Lung (tissue), 17 donors: ENCODE measurements at places on chromosomes 5 and 9. TPM values are rescaled to one million over a fixed set of nuclear protein-coding genes. Genes with fewer than 3 reads are reported as not detected.

F2RL2 gene
- total RNA-seq, result 0.80 TPM

GRCh38 chr5:37717613-37718431, 122.0 kb downstream of the GDNF start:
- peaks cover 9% of the 10 kb centered on the region for H3K36me3 ChIP-seq
- H3K4me1 ChIP-seq, result peaks cover 2% of the 10 kb centered on the region
- H3K27me3 ChIP-seq, result no peaks in the 10 kb centered on the region
- peak overlapping the region; percentile 59 for H3K27ac ChIP-seq
- H3K4me3 ChIP-seq, result no peak overlapping the region

GRCh38 chr9:102038006-102038405, 299.6 kb upstream of the GRIN3A start:
- H3K27ac ChIP-seq, result no peak overlapping the region
- no peaks in the 10 kb centered on the region for H3K36me3 ChIP-seq
- H3K27me3 ChIP-seq, result no peaks in the 10 kb centered on the region

- no peaks in the 10 kb centered on the region for H3K4me1 ChIP-seq
- no peak overlapping the region for H3K27ac ChIP-seq
- H3K4me3 ChIP-seq, result no peak overlapping the region
- H3K27me3 ChIP-seq, result no peaks in the 10 kb centered on the region
These were observed 441.5 kb downstream of the DNAH5 start for GRCh38 chr5:13503017-13503416.

GRCh38 chr5:106854105-106854687, 816.5 kb downstream of the EFNA5 start:
- no peak overlapping the region for H3K27ac ChIP-seq
- no peaks in the 10 kb centered on the region for H3K27me3 ChIP-seq
- no peaks in the 10 kb centered on the region for H3K36me3 ChIP-seq
- H3K4me1 ChIP-seq, result no peaks in the 10 kb centered on the region
- H3K4me3 ChIP-seq, result no peak overlapping the region

GRCh38 chr5:112005623-112005930, 248.6 kb upstream of the NREP start:
- no peaks in the 10 kb centered on the region for H3K4me1 ChIP-seq
- no peak for DNase-seq
- H3K27ac ChIP-seq, result no peak overlapping the region

JAK2 gene
- 30.5 TPM for total RNA-seq

DNA sequence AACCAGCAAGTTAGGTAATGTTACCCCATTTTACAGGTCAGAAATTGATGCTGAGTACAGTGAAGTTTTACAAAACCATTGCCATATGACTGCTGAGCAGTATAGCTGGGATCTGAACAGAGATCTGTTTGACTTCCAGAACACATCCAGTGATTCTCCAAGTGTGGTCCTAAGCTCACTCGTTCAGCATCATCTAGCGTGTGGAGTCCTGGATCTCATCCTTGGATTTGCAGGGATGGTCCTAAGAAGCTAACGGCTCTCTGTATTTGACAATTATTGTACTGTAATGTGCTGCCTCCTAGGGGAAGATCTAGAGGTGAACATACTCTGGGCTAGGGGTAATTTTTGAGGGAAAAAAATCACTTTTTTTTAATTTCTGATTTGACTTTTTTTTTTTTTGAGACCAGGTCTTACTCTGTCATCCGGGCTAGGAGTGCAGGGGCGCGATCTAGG, 1.4 kb downstream of the SLC26A2 start:
- DNase-seq, result peak; percentile 73
- H3K36me3 ChIP-seq, result no peaks in the 10 kb centered on the region
- H3K4me3 ChIP-seq, result no peak overlapping the region
- no peak overlapping the region for H3K27ac ChIP-seq
- H3K27me3 ChIP-seq, result no peaks in the 10 kb centered on the region
- peaks cover 6% of the 10 kb centered on the region for H3K4me1 ChIP-seq

ADGRD2 gene
- not detected for total RNA-seq

BAAT gene
- 0.37 TPM for total RNA-seq

DNA sequence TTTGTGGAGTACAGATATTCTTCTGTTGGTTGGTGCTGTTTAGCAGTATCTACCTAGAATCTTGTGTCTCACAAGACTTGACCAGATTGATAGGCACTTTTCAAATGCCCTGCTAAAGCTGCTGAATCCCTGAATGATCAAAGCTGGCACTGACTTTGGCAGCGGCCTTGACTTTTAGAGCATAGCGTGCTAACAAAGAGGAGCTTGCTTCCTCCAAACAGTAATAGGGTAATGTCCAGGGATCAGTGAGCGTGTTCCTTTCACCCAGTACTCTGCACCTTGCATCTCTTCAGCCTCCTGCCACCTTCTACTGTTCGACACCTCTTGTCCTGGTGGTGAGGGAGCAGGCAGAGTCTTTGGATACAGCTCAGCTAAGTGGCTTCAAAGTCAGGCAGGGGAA, 100.8 kb downstream of the IQGAP2 start:
- no peak overlapping the region for H3K4me3 ChIP-seq
- no peak for DNase-seq
- no peaks in the 10 kb centered on the region for H3K4me1 ChIP-seq

- no peaks in the 10 kb centered on the region for H3K36me3 ChIP-seq
- no peak overlapping the region for H3K27ac ChIP-seq
- H3K4me1 ChIP-seq, result no peaks in the 10 kb centered on the region
- no peaks in the 10 kb centered on the region for H3K27me3 ChIP-seq
- DNase-seq, result no peak
- no peak overlapping the region for H3K4me3 ChIP-seq
These were observed 36.9 kb upstream of the EXOC3 start for GRCh38 chr5:406041-406440.

DNA sequence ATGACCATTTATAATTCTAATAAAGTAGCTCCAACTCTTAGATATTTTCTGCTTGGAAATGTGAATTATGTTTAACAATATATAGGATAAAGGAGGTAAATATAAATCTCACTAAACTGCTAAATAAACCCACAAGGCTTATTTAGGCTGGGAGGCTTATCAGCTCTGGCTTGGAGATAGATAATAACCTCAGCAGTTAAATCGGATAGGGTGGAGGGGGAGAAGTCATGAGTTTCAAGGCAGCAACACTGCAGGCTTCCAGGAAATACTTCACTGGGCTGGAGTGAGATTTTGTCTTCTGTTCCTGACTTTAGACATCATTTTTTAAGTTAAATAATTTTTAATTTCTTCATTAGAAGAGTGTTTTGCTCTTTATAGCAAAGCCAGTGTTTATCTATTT, 80.0 kb upstream of the ITGA2 start:
- no peaks in the 10 kb centered on the region for H3K36me3 ChIP-seq
- no peak overlapping the region for H3K27ac ChIP-seq
- H3K4me3 ChIP-seq, result no peak overlapping the region
- peak; percentile 50 for DNase-seq
- no peaks in the 10 kb centered on the region for H3K27me3 ChIP-seq

DNA sequence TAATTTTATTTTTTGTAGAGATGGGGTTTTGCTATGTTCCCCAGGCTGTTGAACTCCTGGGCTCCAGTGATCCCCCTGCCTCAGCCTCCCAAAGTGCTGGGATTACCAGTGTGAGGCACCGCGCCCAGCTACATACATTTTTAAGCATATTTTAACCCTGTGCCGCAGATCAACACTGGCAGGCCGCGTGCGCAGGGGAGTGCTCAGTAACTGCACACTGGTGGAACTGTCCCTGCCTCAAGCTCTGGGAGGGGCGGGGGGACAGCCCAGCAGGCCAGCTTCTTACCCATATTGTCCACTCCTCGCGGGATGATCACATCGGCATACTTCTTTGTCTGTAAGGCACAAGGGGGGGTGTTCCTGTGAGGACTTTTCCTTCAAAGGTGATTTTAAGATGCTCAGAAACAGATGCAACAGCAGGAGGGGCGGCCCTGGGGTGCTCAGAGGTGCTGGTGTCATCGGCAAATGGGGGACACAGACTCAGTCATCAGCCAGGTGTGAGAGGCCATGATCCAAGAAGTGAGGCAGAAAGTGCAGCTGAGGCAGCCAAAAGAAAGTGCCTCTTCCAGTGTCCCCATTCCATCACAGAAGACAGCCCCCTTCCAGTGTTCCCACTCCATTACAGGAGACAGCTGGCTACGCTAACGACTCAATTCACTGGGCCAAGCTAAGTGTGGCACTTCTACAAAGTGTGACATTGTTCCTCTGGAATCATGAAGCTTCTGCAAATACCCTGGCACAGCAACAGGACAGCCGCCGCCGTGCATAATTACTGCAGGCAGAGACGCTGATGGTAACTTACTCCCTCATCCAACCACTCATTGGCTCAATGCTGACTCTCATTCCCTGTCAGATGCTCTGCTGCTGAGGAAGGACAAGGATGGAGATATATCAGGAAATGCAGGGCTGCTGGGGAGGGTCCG, 5.2 kb downstream of the UCK1 start:
- peaks cover 3% of the 10 kb centered on the region for H3K4me1 ChIP-seq
- no peak for DNase-seq
- H3K27ac ChIP-seq, result no peak overlapping the region
- no peaks in the 10 kb centered on the region for H3K27me3 ChIP-seq
- H3K4me3 ChIP-seq, result no peak overlapping the region
- H3K36me3 ChIP-seq, result peaks cover 6% of the 10 kb centered on the region

GRCh38 chr5:163161512-163161911, 275.9 kb upstream of the CCNG1 start:
- H3K27me3 ChIP-seq, result no peaks in the 10 kb centered on the region
- H3K36me3 ChIP-seq, result no peaks in the 10 kb centered on the region

- no peaks in the 10 kb centered on the region for H3K36me3 ChIP-seq
- DNase-seq, result no peak
- no peak overlapping the region for H3K4me3 ChIP-seq
- no peak overlapping the region for H3K27ac ChIP-seq
- no peaks in the 10 kb centered on the region for H3K27me3 ChIP-seq
These were observed 379.7 kb downstream of the TMEM38B start for GRCh38 chr9:106074006-106074405.

GRCh38 chr5:15703901-15704300, 203.9 kb downstream of the FBXL7 start:
- peak overlapping the region; percentile 47 for H3K27ac ChIP-seq
- H3K27me3 ChIP-seq, result no peaks in the 10 kb centered on the region
- H3K4me3 ChIP-seq, result no peak overlapping the region
- DNase-seq, result no peak
- H3K36me3 ChIP-seq, result no peaks in the 10 kb centered on the region

- peaks cover 4% of the 10 kb centered on the region for H3K4me1 ChIP-seq
- H3K27me3 ChIP-seq, result no peaks in the 10 kb centered on the region
- no peaks in the 10 kb centered on the region for H3K36me3 ChIP-seq
These were observed 78.7 kb upstream of the SAP30L start for GRCh38 chr5:154367101-154367500.

KCNIP1 gene
- total RNA-seq, result 1.8 TPM

DNA sequence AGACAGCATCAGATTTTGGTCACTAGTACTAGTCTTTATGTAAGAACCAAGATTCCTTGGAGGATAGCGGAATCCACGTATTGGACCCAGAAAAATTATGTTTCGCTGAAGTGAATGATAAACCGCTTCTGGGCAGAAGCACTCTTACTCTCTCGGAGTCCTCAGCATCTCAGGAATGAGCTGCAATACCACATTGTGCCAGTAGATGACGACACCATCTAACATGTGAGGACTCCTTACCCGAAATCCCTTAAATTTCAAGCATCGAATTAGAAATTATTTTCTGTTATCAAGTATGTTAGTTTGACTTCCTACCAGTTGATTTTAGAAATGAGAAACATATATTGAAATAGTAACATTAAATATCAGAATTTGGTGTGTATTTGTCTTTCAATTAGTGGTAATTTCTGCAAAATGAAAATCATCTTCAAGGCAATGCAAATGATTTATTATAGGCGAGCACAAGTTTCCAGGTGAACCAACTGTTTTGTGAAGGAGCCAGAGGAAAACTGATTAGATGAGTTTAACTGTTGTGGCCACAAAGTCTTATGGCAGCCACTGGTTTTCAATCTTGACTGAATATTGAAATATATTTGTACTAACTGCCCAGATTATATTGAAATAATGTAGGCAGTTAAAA, 66.0 kb upstream of the CAMK4 start:
- DNase-seq, result peak; percentile 91
- H3K4me3 ChIP-seq, result no peak overlapping the region
- no peak overlapping the region for H3K27ac ChIP-seq
- H3K36me3 ChIP-seq, result no peaks in the 10 kb centered on the region

DNA sequence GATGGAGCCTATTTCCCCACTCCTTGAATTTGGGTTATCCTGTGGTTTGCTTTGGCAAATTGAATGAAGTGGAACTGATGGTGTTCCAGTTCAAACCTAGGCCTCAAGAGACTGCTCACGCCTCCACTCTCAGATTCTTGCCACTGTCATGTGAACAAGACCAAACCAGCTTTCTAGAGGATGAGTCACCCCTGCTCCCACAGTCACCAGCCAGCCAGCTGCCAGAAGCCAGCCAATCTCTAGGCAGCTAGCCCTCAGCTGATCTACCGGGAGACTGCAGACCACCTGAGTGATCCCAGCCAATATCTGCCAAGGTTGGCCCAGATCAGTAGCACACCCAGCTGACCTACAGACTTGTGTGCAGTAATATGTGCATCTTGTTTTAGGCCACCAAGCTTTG, 300.6 kb downstream of the TMEM38B start:
- no peaks in the 10 kb centered on the region for H3K36me3 ChIP-seq
- H3K4me1 ChIP-seq, result no peaks in the 10 kb centered on the region
- no peak overlapping the region for H3K4me3 ChIP-seq
- no peak for DNase-seq
- H3K27me3 ChIP-seq, result no peaks in the 10 kb centered on the region
- no peak overlapping the region for H3K27ac ChIP-seq
